CD4-positive, alpha-beta memory T cell (primary cell): ENCODE measurements at places on chromosomes 6 and 20.
A peak's percentile ranks its signal among the peaks of the same experiment; 100 is the strongest.

DNA sequence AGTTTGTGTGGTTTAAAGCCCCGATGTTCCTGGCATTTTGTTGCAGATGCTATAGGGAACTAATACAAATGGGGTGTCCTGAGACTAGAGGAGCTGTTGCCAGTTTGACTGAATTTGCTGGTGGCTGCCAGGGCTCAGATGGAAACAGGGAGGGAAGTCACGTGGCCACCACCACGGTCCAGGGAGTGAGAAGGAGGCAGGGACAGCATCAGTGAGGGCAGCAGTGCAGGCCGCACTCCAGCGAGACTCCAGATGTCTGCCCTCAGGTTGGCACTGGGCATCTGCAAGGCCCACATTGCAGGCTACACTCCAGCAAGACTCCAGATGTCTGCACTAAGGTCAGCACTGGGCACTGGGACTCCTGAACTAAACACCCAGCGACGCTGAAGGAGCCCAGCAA lies 86.2 kb downstream of the RAMACL start:
- no peak for DNase-seq

DNA sequence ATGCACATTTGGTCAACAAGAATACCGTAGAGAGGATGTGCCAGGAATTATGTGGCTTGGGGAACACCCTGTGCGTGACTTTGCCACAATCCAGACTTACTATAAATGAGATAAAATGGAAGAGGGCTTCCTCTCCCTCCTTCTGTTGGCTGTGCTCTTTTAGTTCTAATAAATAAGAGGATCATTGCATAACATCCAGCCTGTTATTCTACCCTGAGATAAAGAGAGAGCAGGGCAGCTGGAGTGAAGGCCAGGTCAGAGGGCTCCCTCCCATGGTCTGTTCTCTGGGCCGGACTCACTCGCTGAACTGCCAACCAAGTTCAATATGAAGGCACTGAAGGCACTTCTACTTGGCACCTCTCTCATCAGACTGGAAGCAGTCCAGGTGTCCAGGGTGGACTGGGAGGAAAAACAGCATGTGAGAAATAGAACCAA lies 91.7 kb downstream of the MTFR2 start:
- DNase-seq: no peak

GRCh38 chr20:63106765-63107448 lies 100.1 kb upstream of the BHLHE23 start:
- DNase-seq: no peak

DNA sequence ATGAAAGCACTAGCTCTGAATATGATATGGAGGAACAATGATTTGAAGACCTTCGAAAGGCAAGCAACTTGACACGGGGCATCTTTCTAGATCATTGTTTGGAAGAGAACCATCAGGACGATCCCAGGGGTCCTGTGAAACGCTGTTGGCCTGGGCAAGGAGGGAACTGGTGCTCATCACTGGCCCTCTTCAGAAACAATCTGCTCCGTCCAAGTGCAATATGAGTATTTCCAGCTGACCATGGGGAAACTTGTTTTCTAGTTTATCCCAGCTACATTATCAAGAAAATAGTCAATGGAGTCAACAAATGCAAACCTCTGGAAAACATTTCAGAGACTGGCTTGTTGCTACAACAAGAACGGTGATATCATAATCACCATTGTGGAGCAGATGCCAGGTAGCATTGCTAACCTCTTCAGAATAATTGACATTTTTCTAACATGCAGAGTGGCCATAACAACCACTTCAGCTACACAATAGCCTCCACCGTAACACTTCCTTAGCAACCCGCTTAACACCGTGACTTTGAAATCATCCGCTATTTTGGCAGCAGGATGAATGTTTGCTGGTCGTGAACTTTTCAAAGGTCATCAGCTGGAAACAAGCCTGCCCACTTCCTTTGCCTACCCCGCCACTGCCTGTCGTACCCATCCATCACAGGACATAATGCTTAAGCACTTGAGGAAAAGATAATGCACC lies 112.0 kb upstream of the PDE10A start:
- no peak for DNase-seq

- no peak for DNase-seq
Measured at GRCh38 chr6:7784706-7785105, 58.8 kb downstream of the BMP6 start.

- DNase-seq: no peak
Measured at GRCh38 chr6:99946005-99946404, 48.0 kb downstream of the MCHR2 start.

- no peak for DNase-seq
Measured at GRCh38 chr6:34062815-34063214, 83.1 kb downstream of the GRM4 start.

- DNase-seq: no peak
Measured at GRCh38 chr6:32609391-32609730, 19.7 kb upstream of the HLA-DRB1 start.

DNA sequence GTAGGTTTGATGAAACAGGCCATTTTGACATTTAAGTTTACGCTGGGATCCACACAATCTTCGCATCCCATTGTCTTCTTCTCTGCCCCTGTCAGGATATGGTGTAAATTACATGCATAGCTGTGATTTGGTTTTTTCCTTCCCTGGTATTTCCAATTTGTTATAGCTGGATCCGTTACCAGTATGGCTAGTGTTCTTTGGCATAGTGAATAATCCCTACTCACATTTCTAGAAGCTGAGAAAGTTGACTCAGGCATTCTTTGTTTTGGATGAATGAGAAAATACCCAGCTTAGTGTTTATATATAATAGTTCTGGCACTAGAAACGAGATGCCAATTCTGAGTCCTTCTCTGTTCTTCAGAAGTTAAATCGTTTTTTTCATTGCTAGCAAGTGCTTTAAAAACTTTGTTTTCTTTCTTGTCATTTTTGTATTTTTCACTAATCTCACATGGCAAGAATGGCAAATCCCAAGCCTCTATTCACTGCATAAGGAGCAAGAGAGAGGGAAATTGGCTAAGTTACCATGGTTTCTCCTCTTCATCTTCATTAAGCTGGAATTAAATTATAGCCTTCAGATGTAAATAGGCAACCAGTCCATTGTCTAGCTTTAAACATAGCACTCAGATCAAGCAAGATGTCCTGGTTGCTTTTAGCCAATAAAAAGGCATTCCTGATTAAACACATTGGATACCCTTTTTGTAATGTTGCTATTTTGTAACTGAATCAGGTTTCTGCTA lies 91.9 kb upstream of the LAMP5 start:
- no peak for DNase-seq

DNA sequence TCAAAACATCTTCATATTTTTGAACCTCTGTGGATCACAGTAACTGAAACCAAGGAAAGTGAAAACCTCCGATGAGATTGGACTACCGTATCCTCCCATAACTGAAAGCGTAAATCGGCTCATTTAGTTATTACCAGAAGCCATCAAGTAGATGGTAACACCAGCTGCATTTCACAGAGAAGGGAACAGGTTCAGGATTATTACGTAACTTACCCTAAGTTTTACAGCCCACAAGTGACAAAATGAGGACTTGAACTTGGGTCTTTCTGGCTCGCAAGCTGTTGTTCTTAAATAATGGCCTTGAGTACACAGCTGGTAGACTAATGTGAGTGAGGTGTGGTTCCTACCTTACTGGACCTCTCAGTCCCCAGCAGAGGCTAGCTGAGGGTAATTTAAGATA lies 37.9 kb upstream of the CBLN4 start:
- no peak for DNase-seq

DNA sequence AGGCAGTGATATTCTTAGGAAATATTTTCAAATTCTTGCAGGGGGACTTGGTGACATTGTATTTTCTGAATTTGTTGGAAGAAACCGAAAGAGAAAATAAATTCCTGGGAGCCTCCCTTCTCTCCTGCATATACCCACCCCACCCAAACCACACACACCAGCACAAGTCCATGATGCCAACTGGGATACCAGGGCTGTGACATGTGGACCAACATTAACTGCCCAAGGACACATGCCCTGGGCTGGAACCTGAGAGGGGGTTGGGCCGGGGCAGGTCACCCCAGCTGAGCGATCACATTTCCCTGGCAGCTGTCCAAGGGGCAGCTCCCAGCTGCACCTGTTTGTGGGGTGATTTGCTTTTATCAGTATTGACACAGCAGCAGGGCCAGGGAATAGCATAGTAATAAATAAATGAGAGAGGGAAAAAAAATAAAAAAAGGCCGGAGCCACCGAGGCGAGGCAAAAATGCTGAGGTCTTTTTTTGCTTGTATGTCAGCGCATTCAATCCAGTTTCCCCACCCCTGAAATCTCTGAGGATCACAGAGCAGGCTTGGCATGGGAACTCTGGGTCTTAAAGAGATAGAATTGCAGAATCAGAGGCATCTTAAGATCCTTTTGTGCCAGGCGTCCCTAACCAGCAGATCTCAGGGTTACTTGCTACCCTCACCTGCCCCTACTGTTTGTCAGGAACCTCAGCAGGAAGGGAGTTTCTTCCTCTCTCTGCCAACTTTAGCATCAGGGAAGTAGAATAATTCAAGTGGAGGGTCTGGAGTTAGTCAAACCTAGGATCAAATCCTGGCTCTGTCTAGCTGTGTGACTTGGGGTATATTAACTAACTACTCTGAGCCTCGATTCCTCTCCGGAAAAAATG lies 66.5 kb upstream of the PIM1 start:
- no peak for DNase-seq

DNA sequence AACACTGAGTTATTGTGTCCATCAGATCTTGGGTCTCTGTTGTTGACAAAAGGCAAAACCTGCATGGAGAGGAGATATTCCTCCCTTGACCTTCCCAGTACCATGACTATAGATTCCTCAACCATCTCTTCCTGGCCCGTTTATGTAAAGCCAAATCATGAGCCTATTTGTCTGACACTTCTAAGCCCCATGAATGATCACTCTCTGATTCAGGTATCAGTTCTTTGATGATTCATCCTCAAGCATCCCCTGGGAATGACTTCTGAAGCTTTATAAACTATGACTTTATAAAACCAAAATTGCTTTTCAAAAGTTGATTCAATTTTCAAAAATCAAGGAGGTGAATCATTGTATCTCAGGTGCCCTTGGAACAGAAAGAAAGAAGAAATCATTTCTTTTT lies 78.7 kb upstream of the LOC128125822 start:
- no peak for DNase-seq

DNA sequence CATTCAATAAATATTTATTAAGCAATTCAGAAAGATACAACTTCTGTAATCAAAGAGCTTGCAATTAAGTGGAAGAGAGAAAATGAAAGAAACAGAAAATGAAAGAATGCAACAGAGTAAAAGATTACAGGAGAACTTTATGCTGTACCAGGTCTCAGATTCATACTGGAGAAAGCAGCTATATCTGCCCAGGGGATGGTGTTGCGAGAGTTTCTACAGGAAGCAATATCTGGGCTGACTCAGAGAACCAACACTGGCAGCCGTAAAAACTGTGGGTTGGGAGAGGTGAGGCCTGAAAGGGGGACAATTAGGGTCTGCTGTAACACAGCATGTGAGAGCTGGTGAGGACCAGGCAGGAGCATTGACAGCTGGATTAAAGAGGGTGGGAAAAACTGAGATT lies 256.7 kb upstream of the TCF21 start:
- no peak for DNase-seq

DNA sequence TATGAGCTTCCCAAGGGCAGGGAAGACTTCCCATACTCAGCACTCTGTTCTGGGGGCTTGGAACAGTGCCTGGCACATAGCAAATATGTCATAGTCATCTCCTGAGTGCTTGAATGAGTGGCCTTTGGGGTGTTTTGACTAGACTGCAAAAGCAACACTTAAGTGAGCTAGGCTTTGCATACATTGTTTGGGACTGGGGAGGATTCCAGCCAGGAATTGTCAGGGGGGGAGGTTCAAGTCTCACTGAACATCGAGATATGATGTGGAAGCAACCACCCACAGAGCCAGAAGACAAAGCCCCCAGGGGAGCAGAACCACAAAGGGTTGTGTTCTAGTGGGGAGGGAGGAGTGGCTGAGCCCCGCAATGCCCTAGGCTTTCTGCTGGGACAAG lies 98.4 kb downstream of the SYCP2 start:
- DNase-seq: no peak

- DNase-seq: no peak
Measured at GRCh38 chr6:108403236-108403635, 108.4 kb downstream of the AFG1L start.

GRCh38 chr6:34246563-34247391 lies 2.0 kb downstream of the SMIM29 start:
- DNase-seq: peak; percentile 32

DNA sequence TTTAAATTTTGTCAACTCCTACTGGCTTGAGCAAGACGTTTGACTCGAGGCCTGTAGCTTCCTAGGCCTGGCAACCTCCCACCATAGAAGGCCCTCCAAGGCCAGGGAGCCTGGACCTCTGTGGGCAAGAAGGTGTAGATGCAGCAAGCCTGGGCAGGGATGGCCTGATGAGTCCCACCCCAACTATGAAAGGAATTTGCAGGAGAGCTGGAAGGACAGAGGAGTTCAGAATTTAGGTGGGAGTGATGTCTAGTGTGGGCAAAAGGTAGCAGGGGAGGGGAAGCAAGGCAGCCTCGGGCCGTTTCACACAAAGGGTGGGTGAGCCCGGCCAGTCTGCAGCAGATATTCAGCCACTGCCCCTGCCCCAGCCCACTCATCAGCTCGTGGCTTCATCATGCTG lies 245.2 kb downstream of the CDH26 start:
- no peak for DNase-seq

DNA sequence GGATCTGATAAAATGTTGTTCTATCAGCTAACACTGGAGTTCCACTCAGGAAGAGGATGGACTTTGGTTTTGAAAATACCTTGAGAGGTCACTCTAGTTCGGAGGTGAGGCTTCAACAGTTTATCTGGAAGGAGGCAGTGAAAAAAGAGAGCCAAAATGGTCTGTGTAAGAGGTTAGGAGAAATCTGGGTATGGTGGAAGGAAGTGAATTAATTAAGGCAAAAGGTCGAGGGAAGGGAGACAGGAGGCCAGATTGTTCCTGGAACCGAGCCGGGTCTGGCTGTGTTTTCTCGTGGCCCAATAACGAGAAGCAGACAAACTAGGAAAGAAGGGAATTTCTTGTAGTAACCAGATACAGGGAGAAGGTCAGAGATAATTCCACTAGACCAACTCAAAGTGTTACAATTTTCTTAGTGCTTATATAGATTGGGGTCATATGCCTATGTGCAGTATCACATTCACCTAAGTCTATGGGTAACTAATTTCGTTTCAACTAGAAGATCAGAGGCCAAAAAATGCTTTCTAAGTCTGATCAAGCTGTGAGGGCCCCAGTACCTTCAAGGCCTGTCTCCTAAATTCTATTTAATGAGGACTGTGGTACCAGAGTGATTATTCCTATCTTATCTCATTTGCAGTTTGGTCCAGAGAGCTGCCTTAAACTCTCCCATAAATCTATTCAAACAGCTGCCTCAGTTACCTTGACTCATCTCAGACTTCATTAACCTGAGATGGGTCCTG lies 96.0 kb upstream of the SNX9 start:
- no peak for DNase-seq
